Hindlimb muscle (tissue), 1 donor: ENCODE measurements at places on chromosomes 5 and 9.
A peak's percentile ranks its signal among the peaks of the same experiment; 100 is the strongest.

DNA sequence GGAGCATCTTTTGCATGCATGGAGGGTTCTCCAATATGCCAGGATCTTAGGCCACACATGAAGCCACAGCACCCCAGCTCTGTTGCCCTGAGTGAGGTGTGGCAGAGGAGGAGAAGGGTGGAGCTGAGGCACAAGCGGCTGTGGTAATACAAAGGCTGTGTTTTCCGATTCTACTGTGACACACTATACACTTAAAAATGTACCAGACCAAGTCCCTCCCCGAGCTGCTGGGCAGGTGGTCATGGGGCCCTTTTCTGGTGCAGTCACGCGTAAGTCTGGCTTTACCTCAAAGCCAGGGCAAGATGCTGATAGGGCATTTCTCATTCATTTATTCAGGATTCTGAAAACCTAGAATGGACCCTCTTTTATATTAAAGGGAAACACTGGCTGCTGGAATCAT, 3.7 kb downstream of the ADGRV1 start:
- DNase-seq, result no peak

GRCh38 chr9:107174441-107174840, 108.6 kb upstream of the RAD23B start:
- no peak for DNase-seq

GRCh38 chr9:98958271-98958984, 14.7 kb downstream of the COL15A1 start:
- DNase-seq, result peak; percentile 81

GRCh38 chr9:122294531-122294930, 29.8 kb downstream of the MRRF start:
- DNase-seq, result no peak

DNA sequence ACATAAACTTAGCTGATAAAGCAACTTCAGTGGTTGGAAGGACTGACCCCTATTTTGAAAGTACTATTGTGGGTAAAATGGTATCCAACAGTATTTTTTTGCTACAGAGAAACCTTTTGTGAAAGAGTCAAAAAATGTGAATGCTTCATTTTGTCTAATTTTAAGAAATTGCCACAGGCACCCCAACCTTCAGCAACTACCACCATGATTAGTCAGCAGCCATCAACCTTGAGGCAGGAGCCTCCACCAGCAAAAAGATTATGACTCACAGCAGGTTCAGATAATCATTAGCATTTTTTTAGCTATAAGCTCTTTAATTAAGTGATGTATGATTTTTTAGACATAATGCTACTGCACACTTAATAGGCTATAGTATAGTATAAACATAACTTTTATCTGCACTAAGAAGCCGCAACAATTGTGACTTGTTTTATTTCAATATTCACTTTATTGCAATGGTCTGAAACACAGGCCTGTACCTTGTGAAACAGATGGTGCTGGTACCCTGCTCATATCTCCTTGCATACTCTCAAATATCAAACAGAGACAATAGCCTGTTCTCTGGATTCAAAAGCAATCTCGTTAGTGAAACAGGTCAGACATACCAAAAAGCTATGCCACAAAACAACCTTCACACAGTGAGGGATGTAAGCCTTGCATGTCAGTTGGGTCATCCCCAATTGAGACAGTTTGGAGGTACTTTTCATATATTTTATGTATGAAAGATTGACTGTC, 261.2 kb upstream of the FAM174A start:
- no peak for DNase-seq

DNA sequence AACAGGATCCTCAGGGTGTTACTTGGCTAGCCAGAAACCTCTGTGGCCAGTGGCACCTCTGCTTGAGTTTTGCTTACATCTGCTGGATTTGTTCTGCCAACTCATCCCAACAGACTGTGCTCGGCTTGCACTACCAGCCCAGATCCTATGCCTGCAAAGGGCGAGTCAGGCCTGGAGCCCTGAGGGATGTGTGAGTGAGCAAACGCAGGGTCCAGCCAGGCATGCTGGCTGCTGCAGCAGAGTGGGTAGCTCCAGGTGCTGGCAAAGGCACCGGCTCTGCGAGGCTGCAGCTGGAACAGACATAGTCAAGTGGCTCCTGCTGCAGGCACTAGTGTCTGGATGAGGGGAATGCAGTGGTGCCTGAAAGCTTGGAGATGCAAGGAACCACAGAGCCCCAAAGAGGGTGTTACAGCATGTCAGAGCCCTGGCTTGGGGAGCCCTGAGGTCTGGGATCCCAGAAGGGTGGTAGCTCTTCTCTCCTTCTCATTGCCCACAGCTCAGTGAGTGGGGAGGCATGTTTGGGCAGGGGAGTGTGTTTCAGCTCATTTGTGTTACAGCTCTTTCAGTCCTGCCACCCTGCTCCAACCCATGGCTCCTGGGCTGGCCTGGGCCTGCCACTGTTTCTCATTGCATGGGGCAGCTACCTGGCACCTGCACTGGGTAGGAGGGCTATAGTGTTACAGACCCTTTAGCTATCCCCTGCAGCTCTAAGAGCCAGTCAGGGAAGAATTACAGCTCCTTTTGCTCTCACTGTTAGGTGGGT, 332.6 kb downstream of the TAF11L14 start:
- no peak for DNase-seq

DNA sequence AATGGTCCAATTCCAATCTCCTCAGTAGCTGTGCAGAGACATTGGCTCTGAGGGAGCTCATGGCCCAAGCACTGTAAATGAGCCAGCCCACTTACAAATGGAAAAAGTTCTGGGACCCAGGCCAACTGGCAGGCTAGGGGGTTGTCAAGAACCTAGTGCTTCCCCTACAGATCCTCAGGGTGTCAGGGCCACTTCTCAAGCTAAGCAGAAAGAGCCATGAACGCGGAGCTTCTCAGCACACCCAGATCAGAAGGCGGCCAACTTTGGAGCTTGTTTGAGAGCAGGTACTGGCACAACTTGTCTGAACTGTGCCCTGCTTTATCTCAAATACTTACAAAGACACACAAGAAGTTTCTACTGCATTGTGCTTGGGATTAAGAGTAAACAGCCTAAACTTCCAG, 17.5 kb downstream of the TLE1 start:
- peak; percentile 93 for DNase-seq

DNA sequence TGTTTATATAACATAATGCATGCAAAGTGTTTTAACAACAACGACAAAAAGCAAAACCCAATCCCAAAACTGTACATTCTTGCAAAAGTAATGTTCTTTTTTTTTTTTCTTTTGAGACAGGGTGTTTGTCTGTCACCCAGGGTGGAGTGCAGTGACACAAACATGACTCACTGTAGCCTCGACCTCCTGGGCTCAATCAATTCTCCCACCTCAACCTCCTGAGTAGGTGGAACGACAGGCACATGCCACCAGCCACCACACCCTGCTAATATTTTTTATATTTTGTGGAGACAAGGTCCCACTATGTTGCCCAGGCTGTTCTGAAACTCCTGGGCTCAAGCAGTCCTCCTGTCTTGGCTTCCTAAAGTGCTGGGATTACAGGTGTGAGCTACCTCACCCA, 13.6 kb upstream of the HAVCR1 start:
- no peak for DNase-seq

DNA sequence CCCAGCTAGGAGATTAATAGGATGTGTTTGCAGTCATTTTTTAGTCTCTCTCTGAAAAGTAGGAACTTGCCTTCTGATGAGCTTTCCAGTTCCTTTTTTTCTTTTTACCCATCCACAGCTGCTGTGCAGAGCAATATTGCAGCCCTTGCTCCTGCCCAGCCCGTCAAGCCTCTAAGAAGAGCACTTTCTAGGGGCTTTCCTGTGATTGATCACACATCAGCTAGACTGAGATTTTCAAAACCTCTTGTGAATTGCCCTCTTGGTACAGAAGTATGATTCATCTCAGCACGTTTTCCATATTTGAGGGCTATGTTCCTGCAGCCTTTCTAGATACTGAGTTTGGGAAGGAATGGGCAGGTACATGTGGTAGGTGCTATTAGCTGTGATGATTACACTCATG, 93.9 kb downstream of the GALNT10 start:
- no peak for DNase-seq

DNA sequence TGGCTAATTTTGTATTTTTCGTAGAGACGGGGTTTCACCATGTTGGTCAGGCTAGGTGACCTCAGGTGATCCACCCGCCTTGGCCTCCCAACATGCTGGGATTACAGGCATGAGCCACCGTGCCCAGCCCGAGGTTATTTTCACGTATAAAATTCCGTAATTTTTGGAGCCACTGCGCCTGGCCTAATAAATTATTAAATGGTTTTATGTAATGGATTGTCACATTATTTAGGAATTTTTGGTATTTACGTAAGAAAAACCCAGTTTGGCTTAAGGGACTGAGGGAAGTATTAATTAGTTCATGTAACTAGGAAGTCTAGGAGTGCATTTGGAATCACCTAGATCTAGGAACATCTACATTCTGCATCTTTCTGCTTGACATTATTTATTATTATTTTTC, 8.3 kb downstream of the GLE1 start:
- no peak for DNase-seq

DNA sequence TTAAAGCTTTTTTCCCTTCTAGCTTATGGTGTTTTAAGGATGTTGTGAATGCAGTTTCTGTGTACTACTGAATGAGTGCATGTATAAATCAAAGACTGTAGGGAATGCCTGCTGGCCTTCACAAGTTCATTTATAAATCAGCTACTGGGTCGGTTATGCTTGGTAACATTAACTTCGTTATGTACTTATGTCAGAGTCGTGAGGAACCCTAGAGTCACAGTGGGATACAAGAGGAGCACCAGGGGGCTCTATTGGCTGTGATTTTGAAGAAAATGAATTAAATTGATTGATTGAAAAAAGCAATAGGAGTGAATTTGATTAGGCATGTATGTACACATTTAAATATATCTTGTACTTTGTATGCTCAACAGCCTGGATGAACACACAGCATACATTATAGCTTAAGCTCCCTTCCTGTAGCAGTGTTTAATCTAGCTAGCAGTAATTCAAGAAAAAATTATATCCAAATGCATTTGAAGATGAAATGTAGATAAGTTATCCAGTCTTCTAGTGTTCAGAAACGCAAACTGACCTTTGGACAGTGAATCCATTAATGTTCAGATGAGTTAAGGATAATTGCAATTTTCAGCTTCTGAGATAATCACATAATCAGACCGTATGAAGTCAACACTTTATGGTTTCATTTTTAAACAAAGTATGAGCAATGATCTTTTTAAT, 204.2 kb downstream of the KDM4C start:
- no peak for DNase-seq
